ENCODE measurements at places on chromosomes 5 and 9.

DNA sequence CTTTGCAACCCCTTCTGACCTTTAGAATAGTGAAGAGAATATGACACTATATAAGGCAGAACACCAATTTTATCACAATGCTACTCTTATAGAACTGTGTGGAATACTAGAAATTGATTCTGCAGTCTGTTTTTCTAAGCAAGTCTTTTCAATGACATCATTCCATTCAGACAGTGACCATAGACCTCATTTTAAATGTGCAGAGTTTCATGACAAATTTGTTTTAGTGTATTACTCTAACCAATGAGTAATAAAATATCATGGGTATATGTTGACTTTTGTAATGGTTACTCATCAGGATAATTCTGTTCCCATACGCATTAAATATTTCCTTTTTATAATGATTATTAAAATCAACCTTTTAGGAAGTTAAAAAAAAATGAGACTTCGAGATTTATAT is 219.9 kb downstream of the COX7C start:
- DNase-seq: peak; percentile 14

GRCh38 chr5:153960269-153961215 is 78.2 kb downstream of the FAM114A2 start:
- DNase-seq: peak; percentile 34

DNA sequence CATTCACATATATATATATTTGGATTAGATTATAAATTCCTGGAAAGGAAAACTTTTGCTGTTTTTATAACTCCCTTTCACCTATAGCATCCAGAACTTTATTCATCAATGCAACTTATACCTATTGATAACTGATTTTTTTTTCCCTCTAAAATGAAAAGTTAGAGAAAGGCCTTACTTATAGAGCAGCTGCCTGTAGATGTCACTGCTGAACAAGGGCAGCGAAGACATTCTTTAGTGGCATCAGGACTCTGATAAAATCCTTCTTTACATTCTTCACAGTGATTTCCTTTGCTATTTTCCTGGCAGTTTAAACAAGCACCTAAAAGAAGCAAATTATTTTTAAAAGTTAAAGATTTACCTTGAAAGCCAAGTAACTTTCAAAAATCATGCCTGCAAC is 32.3 kb upstream of the CDK5RAP2 start:
- DNase-seq: no peak

DNA sequence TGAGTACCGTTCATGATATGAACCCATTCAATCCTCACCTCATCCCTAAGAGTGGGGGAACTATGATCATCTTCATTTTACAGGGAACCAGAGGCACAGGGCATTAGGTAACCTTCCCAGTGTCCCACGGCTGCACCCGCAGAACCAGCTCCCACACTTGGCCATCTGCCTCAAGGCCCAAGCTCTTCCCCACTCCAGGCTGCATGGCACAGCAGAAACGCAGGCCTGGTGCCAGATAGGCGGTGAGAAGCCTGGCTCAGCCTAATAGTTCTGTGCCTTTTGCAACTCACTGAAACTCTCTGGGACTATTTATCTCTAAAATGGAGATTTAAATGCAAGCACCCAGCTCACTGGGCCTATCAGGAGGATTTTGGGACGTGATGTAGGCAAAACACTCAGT is 90.8 kb upstream of the ZNF618 start:
- no peak for DNase-seq

DNA sequence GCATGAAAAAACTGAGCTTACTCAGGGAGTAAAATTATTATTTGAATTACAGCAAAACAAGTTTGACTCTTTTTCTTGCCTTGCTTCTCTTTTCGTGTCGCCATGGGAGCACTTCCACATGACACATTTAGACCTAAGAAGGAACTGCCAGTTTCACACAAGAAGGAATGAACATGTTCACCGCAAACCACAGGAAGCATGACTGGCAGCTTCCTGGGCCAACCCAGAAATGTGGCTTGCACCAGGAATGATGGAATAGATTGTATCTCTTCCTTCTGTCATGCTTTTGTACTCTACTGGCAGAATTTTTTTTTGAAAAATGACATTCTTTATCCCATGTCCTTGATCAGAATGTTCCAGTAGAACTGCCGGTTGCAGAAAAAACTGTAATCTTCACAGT is 32.9 kb upstream of the MAN2A1 start:
- peak; percentile 63 for DNase-seq

- no peak for DNase-seq
Observed at GRCh38 chr5:119860463-119860862, 231.1 kb downstream of the FAM170A start.

- no peak for DNase-seq
Observed at GRCh38 chr9:14956208-14956607, 46.0 kb upstream of the FREM1 start.

- no peak for DNase-seq
Observed at GRCh38 chr5:132499440-132500243, 9.1 kb upstream of the IRF1 start.

- DNase-seq: no peak
Observed at GRCh38 chr9:128056887-128057723, 10.0 kb downstream of the NAIF1 start.

- no peak for DNase-seq
Observed at GRCh38 chr5:65819905-65820240, 97.9 kb downstream of the NLN start.

DNA sequence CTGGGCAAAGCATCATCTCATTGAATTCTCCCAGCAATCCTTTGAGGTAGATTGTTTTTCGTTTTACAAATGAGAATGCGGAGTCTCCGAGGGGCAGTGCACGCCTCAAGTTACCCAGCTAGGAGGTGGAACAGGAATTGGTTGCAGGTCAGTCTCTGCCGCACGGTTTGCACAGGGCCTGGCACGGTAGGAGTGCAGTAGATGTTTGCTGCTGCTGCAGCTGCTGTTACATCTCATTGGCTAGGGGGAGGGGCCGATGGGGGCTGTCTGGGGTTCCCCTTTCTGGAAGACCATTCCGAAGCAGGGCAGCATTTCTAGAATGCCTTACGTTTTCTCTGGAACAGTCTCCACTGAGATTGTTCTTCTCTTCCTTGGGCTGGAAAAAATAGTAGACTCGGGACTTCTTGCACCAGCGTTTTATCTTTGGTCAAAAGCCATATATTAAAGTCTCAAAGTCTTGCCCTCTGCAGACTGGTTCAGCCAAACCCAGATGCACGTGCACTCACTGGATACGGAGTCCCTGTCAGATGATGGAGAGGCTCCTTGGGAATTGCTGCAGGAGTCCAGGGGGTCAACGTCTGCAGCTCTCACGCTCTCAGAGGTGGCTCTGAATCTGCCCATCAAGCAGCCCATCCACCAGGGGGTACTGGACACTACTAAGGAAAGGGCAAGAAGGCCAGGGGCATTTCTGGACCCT is 1.2 kb downstream of the USP20 start:
- DNase-seq: no peak

DNA sequence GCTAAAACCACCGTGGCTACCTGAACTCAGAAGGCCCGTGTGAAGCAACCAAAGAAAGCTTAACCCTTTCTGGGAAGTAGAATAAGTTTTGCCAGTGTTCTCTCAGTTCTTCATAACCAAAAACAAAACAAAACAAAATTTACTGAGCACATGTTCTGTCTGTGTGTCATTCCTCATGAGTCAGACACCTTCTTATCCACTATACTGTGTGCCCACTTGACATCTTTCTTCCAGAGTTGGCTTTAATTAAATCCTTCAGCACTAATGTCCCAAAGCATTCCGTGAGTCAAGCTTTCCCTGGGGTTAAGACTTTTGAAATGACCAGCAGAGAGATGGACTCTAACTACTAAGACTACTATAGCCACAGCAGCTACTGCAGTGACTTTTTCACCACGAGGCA is 61.3 kb downstream of the GLIS3 start:
- DNase-seq: peak; percentile 89

GRCh38 chr5:14167211-14167845 is 24.2 kb downstream of the TRIO start:
- peak; percentile 76 for DNase-seq

DNA sequence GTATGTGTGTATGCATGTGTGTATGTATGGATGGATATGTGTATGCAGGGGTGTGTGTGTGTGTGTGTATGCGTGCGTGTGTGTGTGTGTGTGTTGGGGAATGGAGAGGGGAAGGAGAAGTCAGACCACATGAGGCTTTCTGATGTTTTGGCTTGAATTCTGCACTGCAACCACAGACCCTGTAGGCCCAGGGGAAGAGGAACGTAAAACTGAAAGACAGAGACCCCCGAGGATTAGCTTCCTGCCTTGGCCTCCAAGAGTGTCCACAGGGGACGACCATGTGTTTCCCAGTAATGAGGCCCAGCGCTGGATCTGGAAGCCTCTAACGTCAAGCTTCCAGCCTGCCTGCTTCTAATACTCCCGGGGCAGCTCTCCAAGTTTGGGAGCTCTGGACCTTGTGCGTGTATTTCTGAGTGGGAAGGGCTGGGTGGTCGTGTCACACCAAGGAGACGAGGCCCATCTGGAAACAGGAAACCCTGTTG is 5.8 kb downstream of the DCANP1 start:
- DNase-seq: no peak

GRCh38 chr5:64603676-64604075 is 86.6 kb upstream of the SHISAL2B start:
- no peak for DNase-seq

- no peak for DNase-seq
Observed at GRCh38 chr5:158313733-158314464, 455.0 kb upstream of the CLINT1 start.

DNA sequence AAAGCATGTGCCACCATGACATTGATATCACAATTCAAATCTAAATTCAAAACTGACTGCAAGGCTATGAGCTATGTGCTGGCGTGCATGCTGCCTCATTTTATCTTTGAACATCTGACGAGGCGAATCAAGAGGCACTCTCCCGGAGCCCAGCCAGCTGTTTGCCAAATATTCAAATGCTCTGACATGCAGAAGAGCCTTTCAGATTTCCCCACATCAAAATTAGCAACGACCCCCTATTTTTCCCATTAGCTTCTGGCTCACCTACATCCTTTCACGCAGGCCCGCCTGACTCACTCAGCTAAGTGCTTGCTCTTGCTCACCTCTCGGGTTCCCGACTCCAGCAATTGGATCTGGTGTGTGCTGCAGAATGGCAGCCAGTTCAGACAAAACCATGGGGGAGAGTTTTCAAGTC is 159.0 kb downstream of the NR2F1-AS1 start:
- no peak for DNase-seq

GRCh38 chr5:124394700-124395245 is 351.7 kb downstream of the ZNF608 start:
- DNase-seq: no peak

DNA sequence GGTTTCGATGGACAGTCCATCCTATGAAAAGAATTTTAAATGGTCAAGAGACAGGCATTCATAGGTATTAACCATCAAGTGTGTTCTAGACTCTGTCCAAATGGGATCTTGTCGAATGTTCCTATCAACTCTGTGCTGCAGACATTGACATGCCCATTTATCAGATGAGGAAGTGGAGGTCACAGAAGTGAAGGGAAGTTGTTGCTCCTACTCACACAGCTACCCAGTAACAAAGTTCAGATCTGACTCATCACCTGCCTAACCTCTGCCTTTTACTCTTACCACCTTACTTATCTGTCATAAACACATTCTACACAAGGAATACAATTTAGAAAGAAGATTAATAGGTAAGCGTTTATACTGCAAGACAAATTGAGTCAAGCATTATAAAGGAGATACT is 426.2 kb upstream of the BRINP1 start:
- DNase-seq: no peak

DNA sequence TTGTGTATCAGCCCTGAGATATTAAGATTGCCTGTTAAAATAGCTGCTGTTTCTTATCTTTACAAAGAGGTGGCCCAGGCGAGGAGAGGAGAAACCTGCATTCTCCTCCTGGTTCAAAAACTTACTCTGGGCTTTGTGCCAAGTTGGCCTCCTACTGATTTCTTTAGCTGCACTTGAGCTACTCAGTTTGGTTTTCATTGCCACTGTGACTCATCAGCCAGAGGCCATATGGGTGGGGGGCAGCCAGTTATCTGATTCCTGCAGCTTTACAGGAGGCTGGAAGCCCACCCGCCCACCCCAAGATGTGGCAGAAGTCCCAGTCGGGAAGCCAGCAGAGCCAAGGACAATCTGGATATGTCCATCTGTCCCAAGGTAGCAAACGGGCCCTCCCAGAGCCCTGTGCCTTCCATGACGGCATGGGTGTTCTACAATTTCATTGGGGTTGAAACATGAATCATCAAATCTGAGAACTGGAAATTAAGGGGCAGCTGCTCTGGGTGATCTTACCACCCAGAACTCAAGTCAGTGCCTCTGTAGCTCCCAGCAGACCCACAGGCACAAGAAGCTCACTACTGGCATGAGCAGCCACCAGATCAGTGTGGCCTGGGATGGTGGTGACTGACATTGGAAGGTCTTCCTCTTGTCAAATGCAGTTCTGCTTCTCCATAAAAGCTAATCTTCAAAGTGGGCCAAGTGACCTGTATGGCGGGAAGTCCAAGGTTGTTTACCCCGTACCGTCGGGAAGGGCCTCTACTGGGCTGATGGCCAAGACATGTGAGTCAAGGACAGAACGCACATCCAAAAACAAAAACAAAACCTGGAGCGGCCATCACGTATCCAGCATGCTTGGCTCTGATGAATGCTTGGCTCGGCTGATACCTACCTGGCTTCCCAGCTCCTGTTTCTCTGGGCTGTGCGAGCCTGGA is 15.6 kb downstream of the FCN2 start:
- DNase-seq: peak; percentile 91

GRCh38 chr5:86439593-86440110 is 178.1 kb upstream of the COX7C start:
- DNase-seq: no peak

GRCh38 chr5:64594601-64595000 is 88.8 kb downstream of the RGS7BP start:
- no peak for DNase-seq

GRCh38 chr5:141941307-141941706 is 16.7 kb downstream of the PCDH12 start:
- DNase-seq: peak; percentile 46

DNA sequence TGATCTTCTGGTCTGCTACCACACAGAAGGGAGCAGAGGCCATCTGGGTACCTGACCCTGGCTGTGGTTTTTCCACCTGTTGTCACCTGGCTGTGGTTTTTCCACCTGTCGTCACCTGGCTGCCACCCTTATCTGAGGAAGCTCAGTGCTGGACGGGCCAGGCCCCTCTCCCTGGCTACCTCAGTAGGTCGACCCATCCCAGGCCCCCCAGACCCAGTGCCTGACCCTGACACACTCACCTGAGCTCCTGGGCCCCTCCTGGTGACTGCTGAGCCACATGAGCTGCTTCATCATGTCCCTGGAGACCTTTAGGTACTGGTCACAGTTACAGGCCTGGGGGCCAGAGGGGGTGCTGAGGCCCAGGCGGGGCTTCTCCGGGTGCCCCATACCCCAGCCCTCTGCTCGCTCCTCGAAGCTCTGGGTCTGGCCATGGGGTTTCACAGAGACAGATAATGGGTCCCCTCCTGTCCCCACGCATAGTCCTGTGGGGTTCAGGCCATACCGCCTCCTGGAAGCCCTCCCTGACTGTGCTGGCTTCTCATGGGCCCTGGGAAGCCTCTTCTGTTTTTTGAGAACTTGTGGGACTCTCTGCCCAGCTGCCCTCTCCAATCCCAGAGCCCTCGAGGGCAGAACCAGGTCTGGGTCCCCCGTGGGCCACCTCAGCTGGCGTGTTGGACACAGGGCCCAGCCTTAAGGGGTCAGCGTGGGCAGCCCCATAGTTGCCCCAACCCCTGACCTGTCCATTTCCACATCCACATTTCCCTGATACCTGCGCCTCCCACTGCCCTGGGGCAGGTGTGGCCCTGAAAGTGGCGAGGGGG is 7.5 kb upstream of the NRARP start:
- DNase-seq: no peak
